Kasumi-1 (cell line): ENCODE measurements at places on chromosomes 7 and 10.

DNA sequence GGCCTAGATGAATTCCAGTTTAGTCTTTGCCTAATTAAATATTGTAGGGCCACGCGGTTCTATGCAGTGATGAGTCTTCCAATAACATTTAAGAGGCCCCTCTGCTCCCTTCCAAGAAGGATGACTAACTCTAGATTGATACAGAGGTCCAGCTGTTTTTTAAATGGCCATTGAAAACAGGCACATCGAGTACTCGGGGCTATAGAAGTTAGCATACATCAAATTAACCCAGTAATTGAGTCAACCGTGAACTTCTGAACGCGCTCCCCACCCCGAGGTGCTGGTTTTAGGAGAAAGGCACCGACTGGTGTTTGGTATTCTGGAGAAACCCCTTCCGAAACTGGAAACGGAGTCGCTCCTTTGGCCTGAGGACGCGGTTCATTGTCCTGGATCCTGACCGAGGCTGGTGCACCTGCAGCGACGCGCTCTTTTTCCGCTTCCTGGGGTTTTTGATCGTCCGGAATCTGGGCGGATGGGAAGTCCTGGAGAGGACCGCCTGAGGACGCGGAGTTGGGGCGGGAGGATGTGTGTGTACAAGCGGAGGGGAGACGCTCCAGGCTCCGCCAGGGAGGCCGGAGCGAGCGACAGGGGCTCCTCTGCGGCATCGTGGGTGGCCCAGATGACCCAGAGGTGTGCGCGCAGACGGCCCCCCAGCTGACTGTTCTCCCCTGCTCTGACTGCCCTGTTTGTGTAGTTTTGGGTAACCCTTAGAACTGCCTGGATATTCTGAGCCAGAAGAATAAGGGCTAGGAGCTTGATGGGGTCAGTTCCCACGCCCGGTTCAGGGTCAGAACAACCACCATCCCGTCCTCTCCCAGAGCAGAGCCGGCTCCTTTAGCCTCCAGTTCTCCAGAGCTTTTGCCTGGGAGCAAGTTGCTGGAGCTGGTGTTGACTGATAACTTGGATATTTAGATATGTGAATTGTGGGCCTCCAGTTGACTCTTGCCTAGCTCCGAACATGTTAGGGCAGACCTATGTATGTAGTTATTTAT, 711 bp downstream of the FAM221A start:
- DNase-seq, result peak; percentile 93

- no peak for DNase-seq
Measured at GRCh38 chr7:155202106-155202871, 95.4 kb upstream of the INSIG1 start.

DNA sequence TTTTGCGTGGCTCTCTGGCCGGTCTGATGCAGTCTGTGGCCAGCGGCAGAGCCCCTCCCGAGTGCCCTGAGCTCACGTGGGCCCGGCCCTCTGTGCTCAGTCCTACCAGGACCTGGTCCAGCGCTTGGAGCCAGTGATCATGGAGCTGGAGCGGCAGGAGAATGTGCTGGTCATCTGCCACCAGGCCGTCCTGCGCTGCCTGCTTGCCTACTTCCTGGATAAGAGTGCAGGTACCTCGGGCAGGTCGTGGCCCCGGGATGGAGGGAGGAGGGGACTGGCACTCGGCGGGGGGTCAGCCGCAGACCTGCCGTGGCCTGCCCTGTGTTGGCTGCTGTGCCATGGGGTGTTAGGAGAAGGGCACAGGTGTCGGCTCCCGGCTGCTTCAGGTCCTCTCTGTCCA, 20.0 kb downstream of the PFKFB3 start:
- DNase-seq, result no peak

GRCh38 chr10:30111340-30112022, 52.1 kb upstream of the JCAD start:
- DNase-seq, result no peak

- no peak for DNase-seq
Measured at GRCh38 chr7:140446467-140446866, 32.8 kb downstream of the MKRN1 start.

GRCh38 chr7:43585562-43585961, 2.7 kb downstream of the STK17A start:
- DNase-seq, result peak; percentile 58

DNA sequence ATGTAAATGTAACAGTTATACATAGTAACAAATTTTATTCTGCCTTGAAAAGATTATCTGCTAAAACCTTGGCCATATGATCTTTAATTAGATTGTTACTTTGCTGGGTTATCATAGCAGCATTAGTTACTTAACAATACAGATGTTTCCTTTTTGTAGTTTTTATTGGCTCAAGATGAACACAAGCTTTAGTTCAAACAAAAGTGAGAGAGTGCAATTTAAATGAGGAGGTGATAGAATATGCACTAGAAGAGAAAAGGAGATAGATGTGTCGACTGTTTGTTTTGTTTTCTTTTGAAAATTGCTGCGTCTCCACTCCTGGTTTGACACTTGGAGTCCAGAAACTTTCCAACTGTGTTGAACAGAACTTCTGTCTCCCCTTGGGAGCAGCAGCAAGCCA, 91.4 kb upstream of the CAV2 start:
- DNase-seq, result no peak

DNA sequence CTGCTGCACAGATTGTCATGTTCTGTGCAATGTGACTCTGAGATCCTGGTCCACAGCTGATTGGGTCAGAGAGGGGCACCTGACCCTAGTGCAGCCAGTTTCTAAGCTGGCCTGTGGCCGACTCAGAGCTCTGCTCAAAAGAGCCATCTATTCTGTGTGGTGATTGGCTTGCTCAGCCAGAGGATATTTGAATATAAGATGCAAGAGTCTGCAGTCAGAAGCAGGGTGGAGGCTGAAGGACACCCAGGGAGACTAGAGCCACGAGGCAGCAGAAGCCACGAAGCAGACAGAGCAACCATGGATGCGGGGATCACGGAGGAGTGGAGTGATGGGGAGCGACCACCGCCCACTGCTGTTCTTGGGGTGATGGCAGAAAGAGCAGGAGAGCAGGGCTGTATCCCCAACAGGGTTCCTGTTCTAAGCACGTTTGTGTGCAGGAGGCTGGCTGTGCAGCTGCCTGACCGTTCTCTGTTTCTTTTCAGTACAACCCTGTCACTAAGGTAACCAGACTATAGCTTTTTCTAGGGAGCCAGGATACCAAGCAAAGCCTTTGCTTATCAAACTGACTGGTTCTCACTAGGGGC, 19.5 kb upstream of the RHEB start:
- DNase-seq, result no peak

- peak; percentile 86 for DNase-seq
Measured at GRCh38 chr7:23261843-23262452, 15.4 kb downstream of the GPNMB start.

GRCh38 chr10:15620836-15621515, 98.7 kb downstream of the ITGA8 start:
- no peak for DNase-seq

DNA sequence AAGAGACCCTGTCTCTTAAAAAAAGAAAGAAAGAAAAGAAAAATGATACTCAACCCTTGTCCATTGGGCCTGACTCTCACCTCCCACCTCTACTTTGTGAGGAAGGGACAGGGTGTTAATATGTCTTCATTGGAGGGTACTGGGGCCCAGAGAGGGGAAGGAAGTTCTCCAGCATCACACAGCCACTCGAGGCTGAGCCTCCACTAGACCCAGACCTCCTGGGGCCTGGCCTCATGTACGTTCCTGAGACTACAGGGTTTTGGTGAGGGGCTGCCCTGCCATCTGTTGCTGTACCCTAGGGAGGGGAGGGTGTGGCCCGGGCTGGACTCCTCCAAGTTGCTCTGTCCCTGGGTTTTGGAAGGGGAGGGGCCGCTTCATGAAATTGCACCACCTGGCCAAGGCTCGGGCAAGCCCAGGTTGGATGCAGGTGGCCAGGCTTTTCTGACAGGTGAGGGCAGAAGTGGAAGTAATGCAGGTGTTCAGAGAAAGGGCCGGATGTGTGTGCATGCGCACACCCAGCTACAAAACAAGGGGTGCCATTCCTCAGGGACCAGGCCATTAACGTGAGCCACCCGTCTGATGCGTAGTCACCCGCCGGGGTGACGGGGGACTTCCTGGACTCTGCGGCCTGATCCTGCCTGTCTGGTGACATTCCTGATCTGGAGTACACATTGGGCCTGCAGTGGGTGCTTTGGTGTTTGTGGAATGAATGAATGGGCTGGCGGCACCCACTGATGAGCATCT, 21.7 kb downstream of the GTF2IRD1 start:
- no peak for DNase-seq

- DNase-seq, result peak; percentile 22
Measured at GRCh38 chr10:31693491-31693890, 235.1 kb downstream of the ARHGAP12 start.

DNA sequence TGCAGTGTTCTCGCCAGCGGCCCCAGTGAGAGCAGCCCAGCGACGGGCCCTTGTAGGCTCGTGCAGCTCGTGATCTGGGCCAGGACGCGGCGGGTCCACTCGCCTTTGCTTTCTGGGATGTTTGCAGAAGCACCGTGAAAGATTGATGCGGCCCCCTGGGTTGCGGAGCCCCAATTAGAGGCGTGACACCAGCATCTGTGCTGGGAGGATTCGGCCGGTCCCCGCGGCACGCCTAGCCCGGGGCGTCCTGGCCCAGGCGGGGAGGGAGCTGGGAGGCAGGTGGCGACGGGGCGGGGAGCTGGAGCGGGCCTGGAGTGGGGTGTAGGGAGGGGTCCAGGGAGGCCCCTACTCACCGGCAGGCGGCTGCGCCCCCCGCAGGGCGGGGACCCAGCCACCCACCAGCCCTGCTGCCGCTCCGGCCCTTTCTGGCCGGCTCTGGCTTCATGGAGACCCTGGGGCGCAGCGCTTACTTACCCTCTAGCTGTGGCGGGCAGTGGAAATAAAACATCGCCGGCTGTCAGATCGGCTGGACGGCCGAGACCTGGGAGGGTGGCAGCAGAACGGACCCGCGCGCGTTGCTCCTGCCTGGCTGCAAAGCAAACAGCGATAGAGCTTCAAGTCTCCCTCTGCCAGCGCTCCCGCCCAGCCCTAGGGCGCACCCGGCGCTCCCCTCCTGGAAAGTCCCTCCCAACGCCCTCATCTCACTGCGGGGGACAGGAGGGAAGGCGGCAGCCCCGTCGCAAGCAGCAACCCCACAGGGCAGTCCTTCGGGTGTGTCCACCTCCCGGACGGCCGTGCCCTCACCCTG, 752 bp downstream of the DRGX start:
- DNase-seq, result no peak

- no peak for DNase-seq
Measured at GRCh38 chr10:120279196-120279595, 177.8 kb upstream of the PLPP4 start.

DNA sequence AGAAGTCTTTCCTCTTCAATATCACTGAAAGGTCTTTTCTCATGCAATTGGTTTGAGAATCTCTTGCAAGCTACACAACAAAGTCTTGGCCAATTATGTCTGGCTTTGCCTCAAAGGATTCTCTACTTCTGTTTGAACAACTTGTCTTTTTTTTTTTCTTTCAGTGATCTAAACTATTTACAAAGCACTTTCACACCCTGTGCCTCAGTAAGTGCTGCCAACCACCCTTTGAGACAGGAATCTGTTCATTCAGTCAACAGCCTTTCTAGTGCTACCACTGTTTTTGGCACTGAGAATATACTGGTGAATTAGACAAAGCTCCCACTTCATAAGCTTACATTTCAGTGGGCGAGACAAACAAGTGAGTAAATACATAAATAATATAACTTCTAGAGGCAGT, 26.9 kb upstream of the SDK1 start:
- DNase-seq, result no peak

- DNase-seq, result no peak
Measured at GRCh38 chr10:68135922-68136792, 26.9 kb downstream of the MYPN start.

DNA sequence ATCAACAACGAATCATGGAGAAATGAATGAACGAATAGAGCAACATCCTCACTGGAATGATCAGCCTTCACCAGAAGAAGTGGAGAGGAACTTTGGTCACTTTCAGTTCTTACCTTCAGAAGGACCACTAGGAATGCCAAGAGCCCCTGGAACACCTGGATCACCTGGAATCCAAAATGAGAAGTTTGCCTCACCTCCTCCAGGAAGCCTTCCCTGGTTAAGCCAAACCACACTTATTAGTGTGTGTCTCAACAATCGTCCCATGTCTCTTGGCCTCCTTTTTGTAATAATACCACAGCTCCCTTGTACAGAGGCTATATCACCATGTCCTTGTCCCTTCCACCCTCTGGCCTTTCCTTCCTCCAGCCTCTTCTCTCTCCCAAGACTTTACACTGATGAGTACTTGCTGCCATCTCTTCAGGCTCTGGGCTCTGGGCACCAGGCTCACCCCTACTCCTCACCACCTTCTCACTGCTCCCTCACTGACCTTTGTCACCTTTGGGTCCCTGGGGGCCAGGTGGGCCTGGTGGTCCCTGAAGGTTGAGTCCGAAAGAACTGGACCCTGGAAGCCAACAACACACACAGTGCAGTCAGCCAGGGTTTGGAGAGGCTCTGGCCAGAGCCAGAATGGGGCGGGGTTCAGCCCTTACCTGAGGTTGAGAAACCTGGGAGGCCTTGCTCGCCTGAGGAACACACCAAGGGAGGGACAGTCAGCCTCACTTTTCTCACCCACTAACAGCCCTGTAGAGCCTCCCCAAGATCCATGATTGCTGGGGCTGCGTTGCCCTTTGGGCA, 46.5 kb downstream of the COL17A1 start:
- no peak for DNase-seq

- no peak for DNase-seq
Measured at GRCh38 chr10:80580638-80581468, 43.2 kb downstream of the SH2D4B start.

GRCh38 chr7:121081327-121081936, 92.9 kb downstream of the CPED1 start:
- peak; percentile 51 for DNase-seq

- DNase-seq, result no peak
Measured at GRCh38 chr7:78125884-78126283, 327.3 kb downstream of the PHTF2 start.

- DNase-seq, result peak; percentile 49
Measured at GRCh38 chr7:145169908-145170307, 334.1 kb upstream of the TPK1 start.

DNA sequence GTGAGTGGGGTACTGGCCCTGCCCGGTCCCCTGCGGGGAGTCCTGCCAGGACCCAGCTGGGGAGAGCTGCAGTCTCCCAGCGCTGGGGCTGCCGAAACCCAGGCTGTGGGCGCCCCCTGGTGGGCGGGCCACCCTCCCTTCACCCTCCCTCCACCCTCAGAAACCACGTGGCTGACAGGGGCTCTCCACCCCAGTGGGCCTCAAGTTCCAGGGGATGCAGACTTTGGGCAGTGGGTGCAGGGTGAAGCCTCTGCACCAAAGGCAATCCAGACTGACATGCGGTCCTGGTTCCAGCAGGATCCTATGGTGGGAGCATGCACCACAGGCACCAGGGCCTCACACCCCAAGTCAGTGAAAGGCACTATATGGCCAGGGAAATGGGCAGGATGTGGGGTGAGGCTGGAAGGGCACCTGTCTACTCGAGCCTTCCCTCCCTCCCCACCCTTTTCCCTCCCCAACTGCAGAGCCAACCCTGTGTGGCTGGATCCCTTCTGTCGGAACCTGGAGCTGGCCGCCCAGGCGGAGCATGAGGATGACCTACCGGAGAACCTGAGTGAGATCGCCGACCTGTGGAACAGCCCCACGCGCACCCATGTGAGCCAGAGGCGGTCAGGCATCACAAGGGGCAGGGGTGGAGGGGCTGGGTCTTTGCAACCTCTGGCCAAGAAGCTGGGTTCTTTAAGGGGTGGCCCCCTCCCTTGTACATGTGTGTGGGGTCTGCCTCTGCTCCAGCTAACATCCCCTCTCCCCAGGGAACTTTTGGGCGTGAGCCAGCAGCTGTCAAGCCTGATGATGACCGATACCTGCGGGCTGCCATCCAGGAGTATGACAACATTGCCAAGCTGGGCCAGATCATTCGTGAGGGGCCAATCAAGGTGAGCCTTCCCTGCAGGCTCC, 38.8 kb downstream of the PSAP start:
- DNase-seq, result peak; percentile 67

GRCh38 chr7:158111906-158112570, 475.6 kb downstream of the PTPRN2 start:
- no peak for DNase-seq
